ENCODE measurements at places on chromosomes 2 and 18.

- DNase-seq: no peak
Observed at GRCh38 chr2:216535454-216535995, 36.9 kb downstream of the RPL37A start.

- DNase-seq: no peak
Observed at GRCh38 chr2:217337771-217338170, 477.9 kb upstream of the TNP1 start.

DNA sequence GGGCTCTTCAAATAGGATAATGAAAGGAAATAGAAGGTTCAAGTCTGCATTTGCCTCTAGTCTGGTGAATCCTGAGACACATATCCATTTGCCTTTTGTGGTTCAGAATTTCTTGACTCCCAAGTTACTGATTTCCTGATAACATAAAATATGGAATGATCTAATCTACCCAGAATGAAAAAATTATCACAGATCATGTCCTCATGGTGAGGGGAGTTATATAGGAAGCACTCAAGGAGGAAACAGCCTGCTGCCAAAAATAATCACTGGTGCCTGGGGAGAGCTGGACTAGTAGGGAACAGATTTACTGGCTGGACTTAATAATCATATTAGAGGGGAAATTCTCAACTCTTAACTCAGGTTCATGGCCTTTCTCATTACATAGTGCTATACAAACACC lies 95.5 kb upstream of the STK17B start:
- no peak for DNase-seq

DNA sequence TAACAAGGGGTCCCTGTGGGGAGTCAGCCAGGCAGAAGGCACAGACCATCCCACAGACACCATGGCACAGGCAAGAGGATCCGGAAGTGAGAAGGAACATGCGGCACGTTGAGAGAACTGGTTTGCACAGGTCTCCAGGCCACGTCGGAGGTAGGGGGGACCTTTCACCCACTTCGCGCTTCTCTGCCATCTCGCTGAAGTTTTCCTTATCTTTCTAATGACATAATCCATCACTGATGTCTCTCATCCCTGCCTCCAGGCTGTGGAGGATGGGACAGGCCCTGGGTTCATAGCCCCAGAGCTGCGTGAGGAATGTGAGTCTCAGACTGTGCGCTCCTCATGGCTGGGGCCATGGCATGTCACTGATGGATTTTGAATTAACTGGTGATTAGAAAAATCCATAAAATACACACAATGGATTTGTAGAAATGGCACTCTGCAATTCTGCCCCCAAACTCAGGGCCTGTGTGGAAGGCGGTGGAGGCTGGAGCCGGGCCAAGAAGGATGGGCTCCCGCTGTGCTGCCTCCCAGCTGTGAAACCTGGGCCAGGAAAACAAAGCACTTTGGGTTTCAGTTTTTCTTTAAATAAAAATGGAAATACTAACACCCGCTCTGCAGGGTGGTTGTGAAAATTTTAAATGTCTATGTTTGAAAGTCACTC lies 113.3 kb upstream of the ALKAL2 start:
- DNase-seq: no peak

DNA sequence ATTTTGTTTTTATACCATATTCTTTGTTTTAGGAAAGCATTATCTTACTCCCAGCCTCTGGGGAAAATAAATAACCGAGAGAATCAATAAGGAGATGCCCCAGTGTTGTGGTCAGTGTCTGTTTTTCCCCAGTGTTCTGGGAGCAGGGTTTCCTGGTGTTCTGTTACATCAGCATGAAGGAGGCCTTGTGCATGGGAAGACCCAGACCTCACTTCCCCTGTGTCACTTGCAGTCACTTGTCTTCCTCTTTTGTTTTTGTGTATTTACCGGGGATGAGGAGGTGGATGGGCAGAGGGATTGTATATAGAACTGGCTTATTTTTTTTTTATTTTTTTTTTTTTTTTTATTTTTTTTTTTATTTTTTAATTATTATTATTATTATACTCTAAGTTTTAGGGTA lies 45.0 kb upstream of the MGAT5 start:
- DNase-seq: no peak

DNA sequence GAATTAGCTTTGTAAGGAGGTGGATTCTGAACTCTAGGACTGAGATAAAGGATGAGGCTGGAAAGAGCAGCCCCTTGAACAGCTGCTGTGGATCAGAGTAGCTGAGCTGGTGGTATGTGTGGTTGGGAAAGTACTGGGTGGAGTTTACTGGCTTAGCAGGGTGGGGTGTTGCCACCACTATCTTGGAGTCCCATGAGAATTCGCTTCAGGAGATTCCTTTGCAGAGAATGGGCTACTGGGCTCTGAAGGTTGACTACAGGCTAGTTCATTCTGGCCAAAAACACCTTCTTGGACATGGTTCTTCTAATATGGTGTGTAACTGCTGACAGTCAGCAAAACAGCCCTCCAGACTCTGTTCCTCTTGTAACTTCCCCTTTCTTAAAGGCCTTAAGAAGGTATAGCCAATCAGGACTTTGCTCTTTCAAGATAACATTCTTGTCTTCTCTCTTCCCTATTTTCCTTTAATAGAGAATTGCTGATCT lies 52.7 kb downstream of the TET3 start:
- no peak for DNase-seq

- no peak for DNase-seq
Observed at GRCh38 chr2:29322011-29322410, 206.8 kb downstream of the CLIP4 start.

- DNase-seq: no peak
Observed at GRCh38 chr18:9337873-9338272, 3.3 kb downstream of the TWSG1 start.

DNA sequence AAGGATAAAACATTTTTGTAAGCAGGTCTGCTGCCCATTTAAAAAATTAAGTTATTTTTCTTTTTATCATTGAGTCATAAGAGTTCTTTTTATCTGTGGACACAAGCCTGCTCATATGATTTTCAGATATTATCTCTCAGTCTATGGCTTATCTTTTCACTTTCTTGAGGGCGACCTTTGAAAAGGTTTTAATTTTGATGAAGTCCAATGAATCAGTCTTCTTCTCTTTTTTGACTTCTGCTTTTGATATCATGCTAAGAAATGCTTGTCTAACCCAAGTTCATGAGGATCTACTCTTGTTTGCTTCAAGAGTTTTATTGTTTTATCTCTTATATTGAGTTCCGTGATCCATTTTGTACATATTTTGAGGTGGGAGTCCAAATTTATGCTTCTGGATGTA lies 36.5 kb downstream of the PSMD14 start:
- DNase-seq: no peak

GRCh38 chr2:198880986-198881385 lies 576.8 kb downstream of the SATB2 start:
- DNase-seq: no peak

DNA sequence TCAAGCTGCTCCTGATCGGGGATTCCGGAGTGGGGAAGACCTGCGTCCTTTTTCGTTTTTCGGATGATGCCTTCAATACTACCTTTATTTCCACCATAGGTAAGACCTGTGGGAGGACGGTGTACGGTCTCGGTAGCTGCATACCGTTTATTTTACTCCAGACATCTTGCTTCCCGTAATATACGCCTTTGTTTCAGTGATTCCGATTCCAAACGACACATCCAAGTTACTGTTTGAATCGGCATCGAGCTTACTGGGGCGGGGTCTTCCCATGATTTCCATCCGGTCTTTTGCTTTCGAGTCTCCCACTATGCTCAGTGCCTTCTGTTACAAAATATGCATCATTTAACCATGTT lies 731 bp downstream of the RAB10 start:
- DNase-seq: no peak

DNA sequence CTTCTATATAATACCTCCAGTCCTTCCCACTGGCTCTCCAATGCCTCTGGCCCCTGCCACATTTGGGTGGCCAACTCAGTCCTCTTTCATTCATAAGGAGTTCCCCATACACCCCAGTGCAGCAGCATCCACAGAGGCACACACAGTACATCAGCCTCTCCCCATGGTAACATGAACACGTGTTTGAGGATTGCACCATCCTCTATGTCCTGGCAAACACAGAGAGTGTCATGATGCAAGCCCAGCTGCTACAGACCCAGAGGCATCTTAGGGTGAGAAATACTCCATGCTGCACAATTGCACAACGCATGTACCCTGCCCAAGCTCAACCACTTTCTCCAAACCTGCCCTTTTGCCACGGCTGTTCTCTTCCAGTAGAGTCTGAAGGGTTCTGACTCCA lies 11.5 kb downstream of the IGFBP5 start:
- DNase-seq: no peak

DNA sequence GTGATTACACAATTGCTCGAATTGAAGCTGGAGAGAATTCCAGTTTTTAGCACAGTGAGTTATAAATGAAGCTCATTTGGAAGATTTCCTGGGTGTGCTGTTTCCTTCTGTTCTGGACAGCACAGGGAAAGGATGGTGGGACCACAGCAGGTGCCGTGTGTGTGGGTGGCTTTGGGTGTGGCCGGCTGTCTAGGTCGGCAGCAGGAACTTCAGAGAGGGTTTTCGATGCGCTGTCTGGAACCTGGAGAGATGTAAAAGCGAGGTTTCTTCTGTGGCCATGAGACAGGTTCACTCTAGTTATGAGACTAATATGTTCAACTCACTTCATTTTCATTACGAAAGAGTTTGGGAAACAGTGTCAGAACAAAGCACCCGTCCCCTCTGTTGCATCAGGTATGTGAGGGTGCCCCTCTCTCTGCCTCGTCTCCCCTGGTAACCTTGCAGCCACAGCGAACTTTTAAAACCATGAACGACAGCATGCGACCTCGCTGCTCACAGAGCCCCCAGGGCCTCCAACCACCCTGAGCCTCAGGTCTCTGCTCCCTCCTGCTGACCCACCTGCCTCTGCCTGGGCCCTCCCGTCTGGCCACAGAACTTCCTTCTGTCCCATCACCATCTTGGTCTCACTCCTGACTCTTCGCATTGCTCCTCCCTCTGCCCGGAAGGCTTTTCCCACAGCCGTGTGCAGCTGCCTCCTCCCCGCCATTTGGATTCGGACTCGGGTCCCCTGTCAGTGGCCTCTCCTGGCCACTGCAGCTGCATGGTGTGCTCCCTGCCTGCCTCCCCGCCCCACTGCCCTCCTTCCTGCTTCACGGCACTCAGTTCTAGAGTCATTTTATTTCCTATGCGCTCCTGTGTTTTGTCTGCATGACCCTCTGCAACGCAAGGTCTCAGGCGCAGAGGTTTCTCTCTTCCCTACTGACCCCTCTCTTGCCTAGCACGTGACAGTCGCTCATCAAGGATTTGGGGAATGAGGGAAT lies 151.2 kb downstream of the NDUFA10 start:
- DNase-seq: no peak

- no peak for DNase-seq
Observed at GRCh38 chr2:20436716-20437470, 10.0 kb upstream of the RHOB start.

DNA sequence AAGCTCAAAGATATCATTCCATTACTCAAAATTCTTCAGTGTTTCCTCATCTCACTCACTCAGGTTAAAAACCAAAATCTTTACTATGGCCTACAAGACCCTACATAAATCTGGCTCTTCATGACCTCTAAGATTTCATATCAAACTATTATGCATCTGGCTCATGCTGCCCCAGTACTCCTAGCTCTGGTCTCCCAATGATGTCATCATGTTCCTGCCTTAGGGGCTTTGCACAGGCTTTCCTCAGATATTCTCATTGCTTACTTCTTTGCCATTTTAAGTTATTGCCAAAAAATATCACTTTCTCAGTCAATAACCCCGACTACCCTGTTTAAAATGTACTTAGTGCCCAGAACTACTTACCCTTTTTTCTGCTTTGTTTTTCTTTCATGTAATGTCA lies 33.0 kb upstream of the SPOPL start:
- no peak for DNase-seq

- no peak for DNase-seq
Observed at GRCh38 chr2:74881626-74882298, 47.8 kb downstream of the HK2 start.

- DNase-seq: no peak
Observed at GRCh38 chr2:216464104-216464720, 34.4 kb upstream of the RPL37A start.

DNA sequence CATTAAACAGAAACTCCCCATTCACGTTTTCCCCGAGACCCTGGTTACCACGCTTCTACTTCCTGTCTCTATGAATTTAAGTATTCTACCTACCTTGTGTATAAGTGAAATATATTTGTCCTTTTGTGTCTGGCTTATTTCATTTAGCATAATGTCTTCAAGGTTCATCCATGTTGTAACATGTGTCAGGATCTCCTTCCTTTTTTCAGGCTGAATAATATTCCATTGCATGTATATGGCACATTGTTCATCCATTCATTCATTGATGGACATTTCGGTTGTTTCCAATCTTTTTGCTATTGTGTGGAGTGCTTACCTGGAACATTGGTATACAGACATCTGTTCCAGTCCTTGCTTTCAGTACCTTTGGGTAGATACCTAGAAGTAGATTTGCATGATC lies 18.2 kb upstream of the CABYR start:
- no peak for DNase-seq

- DNase-seq: no peak
Observed at GRCh38 chr2:179437430-179437829, 172.8 kb upstream of the SESTD1 start.

DNA sequence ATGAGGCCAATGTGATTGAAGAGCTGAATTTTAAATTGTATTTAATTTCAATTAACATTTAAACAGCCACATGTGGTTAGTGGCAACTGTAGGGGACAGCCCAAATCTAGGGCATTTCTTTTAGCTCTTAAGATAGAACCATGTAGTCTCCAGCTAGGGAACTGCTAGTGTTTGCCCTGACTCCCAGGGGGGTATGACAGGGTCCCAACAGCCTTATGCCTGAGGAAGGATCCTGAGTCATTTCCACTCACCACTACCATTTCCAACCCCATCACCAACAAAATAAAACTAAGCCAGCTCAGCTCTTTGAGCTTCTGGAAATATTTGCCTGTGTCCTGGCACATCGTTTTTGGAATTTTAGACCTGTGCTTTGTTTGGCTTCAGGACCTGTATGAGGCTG lies 13.7 kb upstream of the GMCL1 start:
- DNase-seq: no peak

DNA sequence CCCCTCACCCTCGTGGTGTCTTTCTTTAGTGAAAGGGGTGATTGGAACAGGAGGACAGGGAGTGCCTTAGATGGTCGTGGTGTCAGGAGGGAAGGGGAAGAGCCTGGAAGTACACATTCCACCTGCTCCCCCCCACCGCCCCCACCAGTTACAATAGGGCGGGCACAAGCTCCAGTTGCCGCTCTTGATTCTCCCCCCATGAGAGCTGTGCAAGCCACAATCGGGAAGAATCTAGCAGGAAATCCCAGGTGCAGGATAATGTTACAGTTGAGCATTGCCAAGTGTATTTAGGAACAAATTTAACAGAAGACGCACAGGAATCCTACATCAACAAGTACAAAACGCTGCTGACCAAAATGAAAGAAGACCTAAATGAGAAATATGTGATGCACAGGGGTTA lies 73.6 kb downstream of the ASAP2 start:
- no peak for DNase-seq
